SK-N-DZ (cell line): ENCODE measurements at places on chromosomes 11 and 22.

- no peak for DNase-seq
Observed at GRCh38 chr22:31497148-31497938, 1.0 kb downstream of the SFI1 start.

- DNase-seq = no peak
Observed at GRCh38 chr11:130465263-130465662, 16.8 kb downstream of the ADAMTS15 start.

DNA sequence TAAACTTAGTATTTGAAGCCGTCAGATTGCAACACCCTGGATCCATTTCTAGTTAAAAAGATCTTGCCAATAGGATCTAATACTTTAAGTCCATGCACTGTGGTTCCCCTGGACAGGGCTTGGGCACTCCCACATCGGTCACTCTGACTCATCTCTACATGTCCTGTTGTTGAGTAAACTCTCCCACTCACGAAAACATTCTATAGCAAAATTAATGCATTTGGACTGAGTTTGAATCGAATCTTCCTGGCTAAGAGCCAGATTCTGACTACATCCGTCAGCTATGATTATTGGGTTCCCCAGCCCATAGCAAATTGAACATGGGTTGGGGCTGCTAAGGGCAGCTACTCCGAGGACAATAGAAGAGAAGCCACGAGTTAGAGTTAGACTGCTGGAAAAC lies 182.1 kb upstream of the SORL1-AS1 start:
- DNase-seq = no peak

DNA sequence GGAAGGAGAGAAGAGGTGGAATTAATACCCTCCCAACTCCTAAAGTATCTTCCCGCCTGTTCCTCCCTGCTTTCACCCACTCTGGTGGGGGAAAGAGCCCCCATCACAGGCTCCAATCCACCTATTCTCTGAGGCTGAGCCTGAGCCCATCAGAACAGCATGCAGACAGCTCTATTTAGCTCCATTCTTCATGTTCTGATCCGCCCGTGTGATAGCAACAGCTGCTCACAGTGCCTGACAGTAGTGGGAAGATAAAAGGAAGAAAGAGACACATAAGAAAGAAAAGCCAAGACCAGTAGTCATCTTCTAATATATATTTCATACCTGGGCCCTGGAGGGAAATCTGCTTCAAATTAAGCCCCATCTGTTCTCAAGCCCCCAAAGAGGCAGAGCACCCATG lies 80.3 kb upstream of the AKIP1 start:
- no peak for DNase-seq

DNA sequence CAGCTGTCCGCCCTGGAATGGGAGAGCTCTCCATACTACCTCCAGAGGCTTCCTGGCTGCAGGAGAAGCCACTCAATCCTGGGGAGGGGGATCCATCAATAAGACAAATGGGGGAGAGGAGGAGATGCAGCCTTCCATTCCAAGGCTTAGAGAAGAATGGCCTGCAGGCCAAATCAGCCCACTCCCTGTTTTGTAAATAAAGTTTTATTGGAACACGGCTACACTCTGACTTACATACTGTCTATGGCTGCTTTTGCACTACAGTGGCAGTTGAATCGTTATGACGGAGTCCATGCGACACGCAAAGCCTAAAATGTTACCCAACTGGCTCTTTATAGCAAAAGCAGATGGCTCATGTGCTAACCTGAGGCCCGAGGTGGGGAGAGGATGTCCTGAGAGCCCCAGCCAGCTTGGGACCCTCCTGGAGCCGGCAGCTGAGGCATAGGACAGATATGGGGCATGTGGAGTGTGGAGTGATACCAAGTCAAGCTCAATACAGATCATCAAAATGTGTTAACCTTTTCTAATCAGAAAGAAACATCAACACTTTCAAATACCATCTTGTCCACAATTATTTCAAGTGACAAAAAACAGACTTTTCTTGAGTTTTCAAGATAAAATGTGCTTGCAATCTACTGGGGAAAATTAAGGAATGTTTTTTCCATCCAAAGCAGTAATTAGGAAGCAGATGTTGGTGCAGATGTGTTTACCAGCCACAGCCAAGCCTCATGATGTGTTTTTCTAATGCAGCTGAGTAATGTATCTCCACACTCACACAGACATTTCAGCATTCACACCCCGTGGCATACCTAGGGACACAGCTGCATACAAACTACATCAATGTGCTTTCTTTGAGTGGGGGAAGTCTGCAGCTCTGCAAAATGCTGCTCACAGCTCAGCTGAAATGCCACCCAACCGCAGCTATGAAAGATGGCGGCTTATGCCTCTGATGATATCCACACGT lies 181.6 kb downstream of the SHANK2 start:
- DNase-seq = no peak

GRCh38 chr11:17649261-17649660 lies 70.1 kb upstream of the MYOD1 start:
- DNase-seq = no peak

DNA sequence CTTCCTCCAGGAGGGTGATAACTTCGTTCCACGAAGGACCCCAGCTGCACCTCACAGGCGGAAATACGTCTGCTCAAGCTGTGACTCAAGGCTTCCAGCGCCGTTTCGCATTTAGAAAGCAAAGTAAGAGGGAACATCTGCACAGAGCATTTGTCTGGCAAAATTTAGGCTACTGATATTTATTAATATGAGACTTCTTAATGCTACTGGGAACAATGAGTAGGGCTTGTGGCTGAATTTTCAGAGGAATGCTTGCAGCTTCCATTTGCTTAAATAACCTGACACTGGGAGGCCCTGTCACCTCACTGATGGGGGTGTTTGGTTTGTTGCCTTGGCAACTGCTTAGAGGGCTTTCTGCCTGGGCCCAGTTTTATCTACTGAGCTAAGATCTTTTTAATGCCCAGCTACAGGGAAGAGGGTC lies 14.7 kb upstream of the ST14 start:
- no peak for DNase-seq

DNA sequence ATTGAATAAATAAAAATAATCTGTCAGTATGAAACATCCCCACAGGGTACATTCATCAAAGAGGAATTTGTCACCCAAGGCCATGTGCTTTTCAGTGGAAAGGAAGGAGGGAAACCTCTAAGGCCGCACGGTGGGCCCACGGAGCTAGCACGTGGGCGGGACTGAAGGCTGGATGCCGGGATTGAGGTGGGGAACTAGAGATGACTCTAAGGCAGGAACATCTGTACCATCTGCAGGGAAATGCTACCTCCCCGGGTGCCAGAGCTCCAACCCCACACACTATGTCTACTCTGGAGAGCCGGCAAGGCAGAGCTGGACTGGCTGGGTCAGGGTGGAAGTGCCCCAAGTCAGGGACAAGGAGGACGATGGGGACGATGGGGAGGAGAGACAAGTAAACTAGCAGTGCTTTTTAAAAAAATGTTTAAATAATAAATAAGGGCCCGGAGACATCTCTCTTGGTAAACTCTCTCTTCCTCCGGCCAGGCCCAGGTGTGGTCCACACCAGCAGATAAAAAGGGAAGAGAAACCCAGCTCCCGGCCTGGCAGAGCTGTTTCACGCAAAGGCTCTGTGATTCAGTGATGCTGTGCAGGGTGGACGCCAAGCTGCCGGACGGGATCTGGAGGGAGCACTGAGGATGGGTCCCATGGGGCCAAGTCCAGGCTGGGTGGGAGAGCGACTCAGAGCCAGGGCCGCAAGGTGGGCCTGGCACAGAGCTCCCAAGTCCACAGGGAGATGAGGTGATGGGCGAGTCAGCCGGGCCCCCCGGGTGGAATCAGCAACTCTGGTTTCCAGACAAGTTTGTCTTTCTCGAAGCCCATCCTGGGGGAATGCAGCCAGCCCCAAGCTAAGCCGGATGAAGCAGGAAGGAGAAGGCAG lies 5.8 kb downstream of the LIF start:
- DNase-seq = no peak

GRCh38 chr11:19525714-19526113 lies 186.9 kb upstream of the NAV2 start:
- DNase-seq = no peak

- no peak for DNase-seq
Observed at GRCh38 chr11:92909214-92909613, 60.2 kb upstream of the MTNR1B start.

DNA sequence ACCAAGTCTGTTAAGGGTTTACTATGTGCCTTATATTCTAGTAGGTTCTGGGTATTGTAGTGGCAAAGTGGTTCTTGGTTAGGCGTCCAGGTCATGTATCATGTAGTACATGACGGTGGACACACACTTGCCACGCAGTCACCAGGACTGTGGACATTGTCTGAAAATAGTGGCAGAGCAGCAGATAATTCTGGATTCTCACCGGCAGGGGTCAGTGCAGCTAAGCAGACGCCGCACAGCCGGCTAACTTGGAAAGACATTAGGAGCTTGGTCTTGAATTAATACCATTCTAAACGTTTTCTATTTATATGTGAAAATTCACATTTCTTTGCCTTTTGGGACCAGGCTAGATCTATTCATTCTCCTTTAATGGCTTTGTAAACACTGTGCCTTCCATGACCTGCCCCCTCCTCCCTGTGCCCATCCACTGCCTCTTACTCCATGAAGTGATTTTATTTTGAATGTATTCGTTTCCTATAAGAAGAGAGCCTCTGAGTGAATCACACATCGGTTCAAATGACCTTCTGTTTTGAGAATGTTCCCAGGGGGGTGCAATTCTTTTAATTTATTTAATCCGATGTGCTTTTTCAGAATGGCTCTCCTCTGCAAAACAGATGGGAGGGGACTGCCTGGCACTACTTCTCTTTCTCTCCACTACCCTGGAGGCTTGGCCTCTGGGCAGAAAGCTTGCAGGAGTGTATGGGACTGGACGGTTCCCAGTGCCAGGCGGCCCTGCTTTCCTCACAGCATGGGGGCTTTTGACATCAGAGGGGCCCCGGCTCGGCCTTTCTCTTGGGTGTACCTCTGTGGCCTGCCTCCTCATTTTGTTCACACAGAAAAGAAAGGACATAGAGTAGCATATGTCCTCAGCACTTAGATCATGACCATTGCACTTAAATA lies 378.0 kb downstream of the NTM start:
- peak; percentile 5 for DNase-seq
